ENCODE measurements at places on chromosomes 6 and 20.

DNA sequence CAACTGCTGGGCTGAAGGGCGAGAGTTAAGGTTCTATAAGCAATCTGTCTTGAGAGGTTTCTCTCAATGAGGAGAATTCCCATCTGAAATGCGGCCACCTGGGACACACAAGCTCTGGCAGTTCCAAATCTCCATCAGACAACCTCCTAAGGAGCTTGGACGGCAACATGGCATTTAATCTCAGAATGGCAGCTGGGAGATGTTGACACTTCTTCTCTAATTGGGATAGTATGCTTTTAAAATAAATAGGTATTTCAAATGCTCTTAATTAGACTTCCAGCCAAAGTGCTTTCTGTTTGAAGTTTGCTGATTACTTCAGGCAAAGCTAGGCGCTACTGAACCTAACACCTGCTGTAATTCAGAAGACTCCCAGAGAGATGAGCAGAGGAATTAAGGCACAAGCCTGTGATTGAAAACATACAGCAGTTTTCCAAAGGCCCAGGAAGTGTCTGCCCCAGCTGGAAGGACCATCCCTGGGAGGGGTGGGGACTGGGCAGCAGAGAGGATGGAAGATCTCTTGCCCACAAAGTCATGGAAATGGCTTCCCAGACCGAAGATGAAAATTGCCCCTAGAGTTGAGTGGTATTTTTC is 59.1 kb upstream of the KCNK16 start:
- no peak overlapping the region for H3K4me3 ChIP-seq
- no peak overlapping the region for H3K27ac ChIP-seq
- H3K4me1 ChIP-seq: no peaks in the 10 kb centered on the region
- no peak for DNase-seq

DNA sequence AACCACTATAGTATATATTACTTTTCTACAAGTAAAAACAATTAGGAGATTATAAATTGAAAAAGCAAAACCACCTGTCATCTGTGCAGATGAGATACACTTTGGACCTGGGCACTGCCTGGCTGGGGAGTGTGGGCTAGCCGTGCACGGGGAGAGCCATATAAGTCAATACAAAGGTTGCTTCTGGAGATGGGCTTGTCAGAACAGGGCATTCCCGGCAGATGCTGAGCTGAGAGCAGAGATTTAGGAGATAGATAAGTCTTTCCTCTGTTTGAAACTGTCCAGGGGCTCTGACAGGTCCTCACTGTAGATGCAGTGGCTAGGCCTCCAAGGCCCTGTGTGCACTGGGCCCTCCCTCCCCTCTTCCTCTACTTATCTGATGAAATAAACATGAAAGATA is 34.5 kb downstream of the CD164 start:
- no peak overlapping the region for H3K4me3 ChIP-seq
- DNase-seq: no peak
- no peaks in the 10 kb centered on the region for H3K27me3 ChIP-seq
- H3K4me1 ChIP-seq: peaks cover 4% of the 10 kb centered on the region
- H3K27ac ChIP-seq: no peak overlapping the region
- no peaks in the 10 kb centered on the region for H3K36me3 ChIP-seq

DNA sequence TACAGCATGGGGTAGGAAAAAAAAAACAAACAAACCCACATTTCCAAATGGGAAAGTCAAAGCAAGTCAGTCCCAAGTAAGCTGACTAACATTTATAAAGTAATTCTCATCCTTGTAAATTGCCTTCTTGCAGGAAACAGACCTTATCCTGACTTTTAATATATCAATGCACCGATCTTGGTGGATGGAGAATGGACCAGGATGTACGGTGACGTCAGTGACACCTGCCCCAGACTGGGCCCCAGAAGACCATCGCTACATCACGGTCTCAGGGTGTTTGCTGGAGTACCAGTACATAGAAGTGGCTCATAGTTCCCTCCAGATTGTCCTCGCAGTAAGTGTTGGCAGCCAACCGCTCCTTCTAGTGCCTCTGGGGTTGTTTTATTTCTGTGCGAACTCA is 304.2 kb upstream of the RNF217 start:
- no peaks in the 10 kb centered on the region for H3K36me3 ChIP-seq
- no peak overlapping the region for H3K27ac ChIP-seq
- H3K27me3 ChIP-seq: no peaks in the 10 kb centered on the region

DNA sequence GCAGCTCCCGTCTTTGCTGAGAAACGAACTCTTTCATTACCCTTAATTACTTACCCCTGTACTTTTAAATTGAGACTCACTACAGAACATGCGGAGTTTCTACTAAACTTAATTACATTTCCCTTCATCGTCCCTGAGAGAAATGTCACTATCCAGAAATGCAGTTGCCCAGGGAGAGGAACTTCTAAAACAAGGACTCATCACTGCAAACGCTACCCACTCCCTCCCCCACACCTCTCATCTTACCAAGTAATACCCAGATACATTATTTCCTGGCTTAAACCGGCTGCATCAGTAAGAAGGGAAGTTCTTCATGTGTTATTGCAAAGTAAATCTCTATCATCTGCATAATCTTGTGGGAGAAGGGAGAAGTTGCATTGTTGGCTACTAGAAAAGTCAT is 138.3 kb downstream of the IPCEF1 start:
- no peaks in the 10 kb centered on the region for H3K27me3 ChIP-seq
- no peaks in the 10 kb centered on the region for H3K36me3 ChIP-seq
- DNase-seq: no peak
- no peaks in the 10 kb centered on the region for H3K4me1 ChIP-seq
- no peak overlapping the region for H3K27ac ChIP-seq

GRCh38 chr6:16375843-16376242 is 137.5 kb downstream of the GMPR start:
- DNase-seq: no peak
- no peaks in the 10 kb centered on the region for H3K27me3 ChIP-seq
- peaks cover 24% of the 10 kb centered on the region for H3K4me1 ChIP-seq
- H3K27ac ChIP-seq: no peak overlapping the region
- no peak overlapping the region for H3K4me3 ChIP-seq

- H3K36me3 ChIP-seq: no peaks in the 10 kb centered on the region
- no peaks in the 10 kb centered on the region for H3K27me3 ChIP-seq
- no peak overlapping the region for H3K4me3 ChIP-seq
- no peak overlapping the region for H3K27ac ChIP-seq
- no peak for DNase-seq
Observed at GRCh38 chr6:149075616-149076354, 241.7 kb upstream of the TAB2 start.

DNA sequence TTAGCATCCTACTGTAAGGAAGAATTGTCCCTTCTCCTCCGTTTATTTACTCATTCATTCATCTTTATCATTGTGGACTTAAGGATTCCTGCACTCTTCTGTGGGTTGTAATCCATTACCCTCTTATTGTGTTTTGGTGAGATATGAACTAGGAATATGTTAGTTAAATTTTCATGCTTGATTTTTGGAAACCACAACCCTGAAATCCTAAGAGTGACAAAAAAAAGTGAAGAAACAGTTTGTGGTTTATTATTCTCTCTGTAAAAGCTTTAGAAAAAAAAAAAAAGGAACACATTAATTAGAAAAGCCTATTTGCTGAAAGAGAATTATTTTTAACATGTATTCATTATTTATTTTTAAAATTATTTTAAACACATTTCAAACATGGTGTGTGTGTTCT is 36.7 kb upstream of the INSM1 start:
- H3K4me1 ChIP-seq: no peaks in the 10 kb centered on the region
- no peak overlapping the region for H3K4me3 ChIP-seq
- no peak overlapping the region for H3K27ac ChIP-seq
- DNase-seq: no peak
